ENCODE measurements at places on chromosomes 3 and 15.

- no peak for DNase-seq
Observed at GRCh38 chr3:106758459-106758858, 618.8 kb upstream of the CCDC54 start.

GRCh38 chr15:32974691-32975090 lies 219.8 kb downstream of the FMN1 start:
- no peak for DNase-seq

- DNase-seq, result no peak
Observed at GRCh38 chr3:128479558-128480086, 12.9 kb upstream of the DNAJB8 start.

DNA sequence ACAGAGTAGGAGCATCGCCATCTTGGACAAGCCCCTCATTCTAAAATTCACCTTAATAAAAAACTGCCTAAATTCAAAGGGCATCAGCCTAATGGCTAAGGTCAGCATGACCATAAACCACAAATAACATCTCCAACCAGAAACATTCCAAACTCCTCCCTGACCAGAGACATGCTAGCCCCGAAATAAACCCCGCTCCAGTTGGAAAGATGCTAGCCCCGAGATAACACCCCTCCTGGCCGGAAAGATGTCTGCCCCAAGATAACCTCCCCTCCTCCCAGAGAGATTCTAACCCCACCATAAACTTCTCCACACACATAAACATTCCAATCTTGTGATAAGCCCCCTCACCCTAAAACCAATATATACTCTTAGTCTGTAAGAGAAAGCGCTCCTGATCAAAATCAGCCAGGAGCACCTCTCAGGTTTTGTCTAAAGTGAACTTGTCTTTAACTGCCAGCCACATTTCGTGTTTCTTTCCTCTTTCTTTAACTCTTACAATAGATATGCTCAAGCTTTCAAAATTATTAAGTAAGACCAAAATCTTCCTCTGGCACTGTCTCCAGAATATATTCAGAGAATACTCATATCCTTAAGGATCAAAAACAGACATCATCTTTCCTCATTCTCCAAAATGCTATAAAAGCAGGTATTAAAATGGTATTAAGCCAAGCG lies 104.1 kb downstream of the GSK3B start:
- DNase-seq, result no peak

GRCh38 chr3:194380326-194380725 lies 10.8 kb upstream of the LRRC15 start:
- no peak for DNase-seq

DNA sequence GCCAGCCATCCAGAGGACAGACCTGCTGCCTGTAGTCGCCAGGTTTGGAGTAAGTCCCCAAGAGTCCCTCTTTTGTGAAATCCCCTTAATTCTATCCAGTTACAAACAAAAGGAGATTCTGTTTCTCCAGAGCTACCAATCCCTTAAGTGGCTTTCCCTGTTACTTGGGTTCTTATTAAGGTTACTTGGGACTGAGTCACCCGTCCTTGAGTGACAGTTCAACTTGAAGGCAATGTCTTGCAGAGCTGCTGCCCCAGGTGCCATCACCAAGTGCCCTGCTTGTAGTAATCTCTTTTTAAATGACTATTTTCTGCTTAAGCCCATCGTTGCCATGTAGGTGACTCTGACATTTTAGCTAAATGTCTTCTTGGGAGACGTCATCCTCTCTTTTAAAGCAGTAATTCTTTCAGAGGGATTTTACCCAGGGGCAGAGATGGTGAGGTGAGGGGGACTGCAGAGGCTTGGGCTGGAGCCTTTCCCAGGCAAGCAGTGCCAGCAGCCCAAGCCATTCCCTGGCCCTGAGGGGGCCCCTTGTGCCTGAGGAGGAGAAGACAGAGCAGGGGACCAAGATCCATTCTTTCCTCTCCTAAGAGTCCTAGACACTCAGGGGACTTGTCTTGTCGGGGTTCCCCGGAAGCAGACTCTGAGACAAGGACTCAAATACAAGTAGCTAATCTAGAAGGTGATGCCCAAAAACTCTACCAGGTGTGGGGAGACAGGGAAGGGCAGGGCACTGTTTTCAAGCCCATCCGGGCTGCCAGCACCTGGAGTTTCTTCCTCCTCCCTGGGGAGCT lies 253.7 kb downstream of the PLCL2 start:
- DNase-seq, result no peak

DNA sequence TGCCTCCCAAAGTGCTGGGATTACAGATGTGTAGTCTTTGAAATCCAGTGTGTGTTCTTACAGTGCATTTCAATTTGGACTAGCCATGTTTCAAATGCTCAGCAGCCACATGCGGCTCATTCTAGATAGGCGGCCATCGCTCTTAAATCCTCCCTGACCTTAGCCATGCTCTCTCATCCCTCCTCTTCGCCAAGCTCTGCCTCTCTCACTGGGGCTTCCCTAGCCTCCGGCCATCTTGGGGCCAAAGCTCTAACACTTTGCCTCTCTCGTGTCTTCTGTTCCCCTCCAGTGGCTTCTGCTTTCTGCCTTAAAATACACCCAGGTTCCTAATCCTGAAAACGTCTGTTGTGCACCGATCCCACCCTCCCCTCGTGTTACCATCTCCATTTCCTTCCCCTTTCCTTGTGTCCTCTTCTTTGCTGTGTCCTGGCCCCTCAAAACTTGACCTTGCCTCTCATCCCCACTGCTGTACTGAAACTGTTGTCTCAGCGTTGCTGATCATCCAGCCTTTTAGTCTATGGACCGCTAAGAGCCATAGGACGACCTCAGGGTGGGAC lies 1.4 kb upstream of the GHRL start:
- DNase-seq, result no peak

GRCh38 chr15:95470529-95470928 lies 860.0 kb upstream of the NR2F2 start:
- DNase-seq, result no peak

GRCh38 chr3:137767538-137768360 lies 3.6 kb downstream of the SOX14 start:
- DNase-seq, result no peak

GRCh38 chr3:31613654-31614053 lies 80.9 kb downstream of the STT3B start:
- DNase-seq, result no peak

GRCh38 chr15:91050128-91050455 lies 27.7 kb upstream of the VPS33B start:
- DNase-seq, result no peak

DNA sequence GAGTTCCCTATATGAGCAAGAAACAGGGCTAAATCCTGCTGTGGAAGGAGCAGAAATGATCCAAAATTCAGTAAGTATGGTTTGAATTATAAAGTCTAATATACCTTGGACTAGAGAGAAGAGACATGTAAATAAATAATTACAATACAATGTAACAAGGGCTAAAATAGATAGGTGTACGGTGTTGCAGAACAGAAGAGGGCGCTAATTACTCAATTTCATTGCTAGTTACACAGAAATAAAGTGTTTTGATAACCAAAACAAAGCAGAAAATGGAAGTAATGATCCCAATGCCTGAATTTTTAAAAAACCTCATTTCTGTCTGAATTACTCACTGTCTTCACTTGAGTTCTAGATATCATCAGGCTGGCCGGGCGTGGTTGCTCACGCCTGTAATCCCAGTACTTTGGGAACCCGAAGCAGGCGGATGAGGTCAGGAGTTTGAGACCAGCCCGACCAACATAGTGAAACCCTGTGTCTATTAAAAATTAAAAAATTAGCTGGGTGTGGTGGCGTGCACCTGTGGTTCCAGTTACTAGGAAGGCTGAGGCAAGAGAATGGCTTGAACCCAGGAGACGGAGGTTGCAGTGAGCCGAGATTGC lies 8.3 kb upstream of the PLCH1 start:
- DNase-seq, result no peak

DNA sequence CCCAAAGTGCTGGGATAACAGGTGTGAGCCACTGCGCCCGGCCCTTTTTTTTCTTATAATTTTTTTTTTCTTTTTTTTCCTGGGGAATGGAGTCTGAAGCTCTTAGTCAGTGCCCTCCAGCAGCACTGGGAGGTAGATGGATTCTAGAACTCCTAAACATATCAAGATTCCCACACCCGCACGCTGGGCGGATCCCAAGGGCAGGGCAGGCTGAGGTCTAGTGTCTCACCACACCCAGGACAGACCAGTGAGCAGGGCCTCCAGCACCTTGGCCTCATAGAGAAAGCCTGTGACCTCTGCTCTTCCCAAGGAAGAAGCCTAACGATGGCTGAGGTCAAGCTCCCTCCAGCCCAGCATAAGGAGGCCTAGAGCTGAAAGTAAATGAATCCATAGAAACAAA lies 153.7 kb upstream of the MEF2A start:
- no peak for DNase-seq

DNA sequence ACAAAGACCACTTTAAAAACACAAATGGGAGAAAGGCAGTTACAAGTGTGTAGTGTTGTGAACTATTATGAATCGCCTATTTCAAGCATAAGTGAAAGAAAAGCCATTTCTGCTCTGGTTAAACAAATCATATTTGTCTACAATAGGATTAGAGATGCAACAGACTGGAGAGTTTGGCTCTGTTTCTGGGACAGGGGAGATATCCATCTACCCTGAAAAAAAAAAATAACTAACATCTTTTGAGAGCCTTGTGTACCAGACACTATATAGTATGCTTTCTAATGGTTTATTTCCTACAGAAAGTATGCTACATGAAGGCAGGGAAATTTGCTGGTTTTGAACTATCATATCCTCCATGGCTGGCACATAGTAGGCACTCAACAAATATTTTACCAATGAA lies 106.7 kb upstream of the FHIT start:
- DNase-seq, result no peak

- DNase-seq, result no peak
Observed at GRCh38 chr3:17500618-17501017, 241.8 kb downstream of the TBC1D5 start.

DNA sequence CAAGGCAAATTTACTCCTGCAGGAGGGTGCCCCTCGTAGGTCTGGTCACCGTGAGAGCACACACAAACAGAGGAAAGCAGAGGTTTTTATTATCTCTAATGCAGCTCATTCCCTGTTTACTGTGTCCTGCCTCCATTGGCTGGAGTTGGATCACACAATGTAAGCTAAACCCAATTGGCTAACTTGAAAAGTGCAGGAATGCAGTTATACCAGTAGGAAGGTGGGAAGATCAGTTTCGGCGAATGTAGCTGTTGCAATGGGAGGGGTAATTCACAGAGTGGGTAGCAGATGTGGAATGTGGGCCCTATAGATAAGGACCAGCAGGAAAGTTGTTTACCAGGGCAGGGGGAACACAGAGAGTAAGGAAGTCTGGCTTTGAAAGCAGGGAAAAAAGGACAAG lies 42.5 kb upstream of the NPAP1 start:
- DNase-seq, result no peak

DNA sequence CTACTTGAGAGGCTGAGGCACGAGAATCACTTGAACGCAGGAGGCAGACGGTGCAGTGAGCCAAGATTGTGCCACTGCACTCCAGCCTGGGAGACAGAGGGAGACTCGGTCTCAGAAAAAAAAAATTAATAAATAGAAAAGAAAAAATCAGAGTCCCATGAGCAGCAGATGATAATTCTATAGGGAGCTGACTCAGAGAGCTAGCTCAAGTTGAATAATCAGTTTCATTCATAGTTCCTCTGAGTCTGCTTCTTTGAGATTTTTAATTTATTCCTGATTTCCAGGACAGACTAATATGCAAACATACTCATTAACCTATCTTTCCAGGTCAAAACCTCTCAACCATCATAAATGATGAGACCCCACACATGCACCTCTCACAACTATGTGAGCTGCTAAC lies 55.0 kb upstream of the PTX3 start:
- DNase-seq, result no peak

DNA sequence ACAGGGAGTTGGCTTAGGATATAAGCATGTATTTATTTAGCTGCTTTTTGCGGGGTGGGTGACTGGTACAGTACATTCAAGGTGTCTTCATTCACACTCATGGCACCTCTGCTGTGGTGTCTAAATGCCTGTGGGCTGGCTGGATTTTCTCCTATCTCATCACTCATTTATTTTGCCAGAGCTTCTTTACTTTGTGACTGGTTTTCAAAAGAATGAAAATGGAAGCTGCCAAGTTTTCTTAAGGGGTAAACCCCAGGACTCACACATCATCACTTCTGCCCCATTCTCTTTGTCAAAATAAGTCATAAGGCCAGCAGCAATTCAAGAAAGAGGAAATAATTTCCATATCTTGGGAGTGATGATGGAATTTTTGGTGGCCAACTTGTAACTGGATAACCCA lies 493.4 kb upstream of the ALCAM start:
- no peak for DNase-seq

- peak; percentile 74 for DNase-seq
Observed at GRCh38 chr3:31532587-31533168, at the start of gene STT3B. STT3B (plus strand) TSS chr3:31532925; CDS start chr3:31532999, 74 bp downstream.

DNA sequence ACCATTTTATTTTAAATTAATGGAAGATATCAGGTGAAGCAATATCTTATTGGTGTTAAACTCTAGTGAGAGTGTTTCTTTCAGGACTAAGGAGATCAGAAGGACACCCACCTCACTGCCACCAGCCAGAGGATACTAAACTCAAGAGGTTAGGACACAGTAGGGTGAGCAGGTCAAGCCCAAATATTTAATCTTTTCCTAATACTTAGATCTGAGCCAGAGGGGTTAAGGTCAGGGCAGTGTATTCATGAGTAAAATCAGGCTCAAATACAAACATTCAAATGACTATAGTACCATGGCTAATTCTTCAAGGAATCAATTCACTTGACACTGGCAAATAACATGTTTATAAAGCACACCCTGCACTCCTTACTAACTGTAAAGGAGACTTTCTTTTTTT lies 65.0 kb upstream of the IP6K2 start:
- no peak for DNase-seq

- no peak for DNase-seq
Observed at GRCh38 chr3:127371846-127372245, 84.0 kb upstream of the PRR20G start.

DNA sequence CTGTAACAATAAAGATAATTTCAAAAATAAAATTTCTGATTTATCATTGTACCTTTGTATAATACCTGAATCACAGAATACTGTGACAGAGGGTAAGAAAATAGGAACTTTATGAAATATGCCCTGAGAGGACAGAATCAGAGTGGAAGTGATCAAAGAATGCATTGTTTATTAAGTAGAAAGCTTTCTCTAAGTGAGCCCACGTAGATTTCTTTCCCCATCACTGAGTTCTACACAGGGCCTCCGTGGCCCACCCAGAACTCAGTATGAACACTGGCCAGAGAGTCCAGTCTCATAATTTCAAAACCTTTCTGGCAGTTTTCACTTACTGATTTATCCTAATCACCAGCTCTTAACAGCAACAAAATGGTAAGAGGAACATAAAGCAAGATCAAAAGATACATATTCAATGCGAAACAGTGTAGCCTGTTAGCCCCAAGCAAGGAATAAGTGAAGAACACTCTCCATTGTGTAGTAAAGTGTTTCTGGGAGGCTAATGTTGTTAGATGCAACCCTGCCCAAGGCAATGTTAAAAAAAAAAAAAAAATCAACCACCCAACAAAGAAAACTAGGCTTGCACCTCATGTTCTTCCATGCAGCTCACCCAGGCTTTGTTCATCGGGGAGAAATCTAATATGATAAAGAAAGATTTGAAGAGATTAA lies 341.3 kb downstream of the LSAMP start:
- no peak for DNase-seq

All from activated CD4-positive, alpha-beta T cell treated with anti-CD3 and anti-CD28 coated beads for 1 hour (primary cell).